Ureter (tissue), 1 donor: ENCODE measurements at places on chromosomes 3 and 15.

DNA sequence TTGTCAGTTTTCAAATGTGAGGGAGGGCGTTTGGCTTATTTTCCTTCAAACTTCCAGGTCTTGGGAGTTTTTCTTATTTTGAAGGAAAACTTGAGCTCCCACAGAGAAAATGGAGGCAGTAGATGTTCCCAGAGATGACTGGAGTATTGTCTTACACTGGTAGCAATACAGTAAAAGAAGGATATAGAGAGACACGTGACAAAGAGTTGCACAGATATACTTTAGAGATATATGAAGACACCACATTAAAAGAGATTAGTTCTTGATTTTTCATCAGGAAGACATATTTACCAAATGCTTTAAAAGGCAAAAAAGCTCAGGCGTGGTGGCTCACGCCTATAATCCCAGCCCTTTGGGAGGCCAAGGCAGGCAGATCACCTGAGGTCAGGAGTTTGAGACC, 490.9 kb downstream of the FOXP1 start:
- DNase-seq = no peak

GRCh38 chr15:49044766-49045606, 1.3 kb downstream of the SECISBP2L start:
- DNase-seq = no peak

- no peak for DNase-seq
These were observed 45.3 kb upstream of the FAM3D start for GRCh38 chr3:58711871-58712270.

- DNase-seq = no peak
These were observed 22.4 kb downstream of the PTH1R start for GRCh38 chr3:46900007-46900292.

- no peak for DNase-seq
These were observed 63.4 kb downstream of the EOMES start for GRCh38 chr3:27658741-27659140.

DNA sequence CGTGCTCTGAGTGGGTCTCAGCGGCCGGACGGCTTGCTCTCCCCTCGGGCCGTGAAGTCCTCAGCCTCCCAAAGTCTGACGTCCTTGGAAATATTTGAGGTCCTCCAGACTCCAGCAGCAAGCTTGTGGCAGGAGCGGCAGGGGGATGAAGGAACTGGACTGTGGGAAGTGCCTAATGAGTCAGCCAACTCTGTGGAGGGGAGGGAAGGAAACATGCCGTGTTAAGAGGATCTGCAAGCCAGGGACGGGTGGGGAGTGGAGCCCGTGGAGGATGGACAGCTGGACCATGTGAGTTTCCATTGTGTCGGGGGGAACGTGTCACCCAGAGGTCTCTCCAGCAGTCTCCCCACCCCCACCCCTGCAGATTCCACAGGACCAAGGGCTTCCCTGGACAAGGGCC, 39.4 kb upstream of the IDH2 start:
- DNase-seq = no peak

- no peak for DNase-seq
These were observed 2.3 kb upstream of the SHC4 start for GRCh38 chr15:48965972-48966371.

DNA sequence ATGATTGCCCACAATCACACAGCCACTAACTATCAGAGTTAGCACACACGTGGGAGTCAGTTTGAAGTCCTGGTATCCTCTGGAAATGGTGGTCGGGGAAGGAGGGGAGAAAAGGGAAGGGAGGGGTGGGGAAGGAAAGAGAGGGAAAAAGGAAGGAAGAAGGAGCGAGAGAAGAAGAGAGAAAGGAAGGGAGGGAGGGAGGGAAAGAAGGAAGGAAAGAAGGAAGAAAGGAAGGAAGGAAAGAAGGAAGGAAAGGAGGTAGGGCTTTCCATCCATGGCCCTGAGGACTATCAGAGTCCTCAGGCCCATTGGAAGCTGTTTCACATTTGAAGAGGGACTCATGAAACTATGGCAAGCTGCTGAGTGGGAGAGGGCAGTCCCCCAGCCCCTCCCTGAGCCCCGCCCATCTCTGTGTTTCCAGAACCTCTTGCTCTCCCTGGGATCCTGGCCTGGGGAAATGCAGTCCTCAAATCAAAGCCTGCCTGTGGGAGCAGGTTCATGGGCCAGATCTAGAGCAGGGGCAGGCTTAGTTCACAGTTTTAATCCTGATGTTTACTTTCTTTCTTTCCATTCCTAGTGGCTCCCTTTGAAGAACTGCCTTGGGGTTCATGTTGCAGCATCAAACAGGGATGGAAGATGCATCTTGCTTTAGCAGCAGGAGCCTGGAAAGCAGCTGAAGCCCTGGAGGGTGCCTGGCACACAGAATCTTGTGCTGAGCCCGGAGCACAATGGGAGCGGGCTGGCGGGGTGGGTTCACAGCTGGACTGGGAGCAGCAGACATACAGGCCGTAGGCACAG, 66.1 kb upstream of the GLCE start:
- no peak for DNase-seq

- DNase-seq = no peak
These were observed 264.7 kb downstream of the ZBBX start for GRCh38 chr3:167115331-167115934.

DNA sequence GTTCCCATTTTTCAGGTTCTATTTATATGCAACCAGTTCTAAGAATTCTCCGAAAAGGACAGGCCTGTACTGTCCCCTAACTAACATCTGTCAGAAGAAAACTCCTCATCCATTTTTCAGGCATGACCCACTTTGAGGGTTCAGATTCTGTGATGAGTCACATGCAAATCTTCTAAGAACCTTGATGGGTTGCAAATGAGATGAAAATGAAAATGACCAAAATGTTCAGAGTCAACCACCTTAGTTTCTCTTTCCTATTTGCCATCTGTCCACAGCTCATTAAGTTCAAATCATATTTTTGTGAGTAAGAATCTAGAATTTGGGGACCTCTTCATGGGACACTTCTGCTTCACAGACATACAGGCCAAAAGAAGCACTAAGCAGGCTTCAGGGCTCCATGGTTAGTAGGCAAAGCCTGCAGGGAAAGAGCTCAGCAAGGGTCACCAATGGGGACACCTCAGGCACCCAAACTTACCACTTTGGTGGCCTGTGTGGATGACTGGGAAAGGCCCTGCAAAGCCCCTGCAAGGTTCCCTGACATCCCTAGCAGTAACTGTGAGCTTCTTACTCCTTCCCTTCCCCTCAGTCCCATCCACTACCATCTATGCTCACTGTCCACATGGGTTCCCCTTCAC, 122.0 kb downstream of the WDR76 start:
- DNase-seq = no peak

GRCh38 chr15:92366381-92366780, 27.3 kb upstream of the ST8SIA2 start:
- no peak for DNase-seq

GRCh38 chr15:72850833-72851232, 67.3 kb upstream of the ADPGK start:
- no peak for DNase-seq

- DNase-seq = no peak
These were observed 31.9 kb upstream of the MCF2L2 start for GRCh38 chr3:183460081-183461055.

GRCh38 chr3:48440590-48440958, 517 bp downstream of the TMA7 start:
- DNase-seq = peak; percentile 46

DNA sequence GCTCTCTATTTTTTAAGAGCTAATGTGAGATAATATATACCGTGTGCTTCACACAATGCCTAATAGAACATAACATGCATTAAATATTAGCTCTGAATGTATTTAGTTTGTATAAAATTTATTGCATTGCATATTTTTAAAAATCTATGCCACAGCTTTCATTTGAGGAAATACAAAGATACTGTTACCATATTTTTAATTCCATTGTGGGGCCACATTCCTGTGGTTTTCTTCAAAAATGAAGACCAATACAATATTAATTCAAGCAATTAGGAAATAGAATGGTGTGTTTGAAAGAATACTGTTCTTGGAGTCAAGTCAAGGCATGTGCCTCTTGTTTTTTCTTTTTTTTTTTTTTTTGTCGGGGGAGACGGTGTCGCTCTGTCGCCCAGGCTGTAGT, 95.4 kb upstream of the CADPS start:
- DNase-seq = no peak

DNA sequence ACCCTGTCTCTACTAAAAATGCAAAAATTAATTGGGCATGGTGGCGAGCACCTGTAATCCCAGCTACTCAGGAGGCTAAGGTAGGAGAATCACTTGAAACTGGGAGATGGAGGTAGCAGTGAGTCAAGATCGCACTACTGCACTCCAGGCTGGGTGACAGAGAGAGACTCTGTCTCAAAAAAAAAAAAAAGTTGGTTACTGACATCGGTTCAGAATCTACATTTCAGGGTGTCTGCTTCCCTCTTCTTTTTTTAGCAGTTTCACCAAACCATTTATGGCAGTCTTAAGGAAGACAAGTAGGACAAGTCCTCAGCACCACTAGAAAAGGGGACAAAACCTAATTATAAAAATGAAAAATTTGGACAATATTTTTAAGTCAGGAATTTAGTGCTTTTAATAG, 3.3 kb upstream of the USP4 start:
- no peak for DNase-seq

GRCh38 chr15:59020322-59020721, 32.9 kb downstream of the RNF111 start:
- DNase-seq = no peak

- DNase-seq = no peak
These were observed 14.8 kb downstream of the MCM2 start for GRCh38 chr3:127612966-127613365.

GRCh38 chr3:9452417-9452816, 55.0 kb downstream of the SETD5 start:
- DNase-seq = no peak

DNA sequence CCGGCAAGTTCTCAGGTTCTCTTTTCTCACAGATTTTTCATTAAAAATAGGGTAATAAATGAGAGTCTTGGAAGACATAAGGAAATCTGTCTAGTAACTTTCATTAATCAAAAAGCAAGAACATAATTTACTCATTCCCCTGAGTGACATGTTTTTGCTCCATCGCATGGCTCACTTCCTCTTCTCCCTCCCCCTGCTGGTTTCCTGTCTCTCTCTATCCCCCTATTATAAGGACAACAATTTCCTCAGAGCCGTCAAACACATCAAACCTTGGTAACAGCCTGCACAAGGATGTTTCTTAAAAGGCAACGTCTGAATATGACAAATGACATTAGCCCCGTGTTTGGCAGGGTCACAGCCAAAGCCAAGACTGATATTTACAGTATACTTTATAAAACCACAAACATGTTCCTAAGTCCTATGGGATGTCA, 1149.6 kb downstream of the IGSF11 start:
- no peak for DNase-seq

- no peak for DNase-seq
These were observed 28.8 kb upstream of the TRIM59 start for GRCh38 chr3:160478338-160478737.

DNA sequence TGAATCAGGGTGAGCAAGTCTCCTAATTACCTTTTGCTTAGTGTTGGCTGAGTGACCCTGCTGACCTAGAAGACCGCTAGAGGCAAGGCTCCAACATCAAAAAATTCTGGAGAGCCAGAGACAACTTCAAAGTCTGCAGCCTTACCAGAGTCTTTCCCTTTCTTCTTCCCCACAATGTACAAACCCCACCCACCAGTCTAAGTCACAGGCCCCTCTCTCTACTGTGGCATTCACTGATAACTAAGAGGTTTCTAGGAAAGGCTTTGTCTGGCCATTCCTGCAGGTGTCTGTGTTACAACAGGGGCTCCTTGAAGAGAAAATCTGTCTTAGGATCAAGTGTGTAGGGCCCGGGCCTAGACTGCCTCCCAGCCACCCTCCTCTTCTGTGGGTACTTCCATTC, 525 bp downstream of the MYH15 start:
- no peak for DNase-seq
